ENCODE measurements at places on chromosomes 2 and 18.
A peak's percentile ranks its signal among the peaks of the same experiment; 100 is the strongest.

DNA sequence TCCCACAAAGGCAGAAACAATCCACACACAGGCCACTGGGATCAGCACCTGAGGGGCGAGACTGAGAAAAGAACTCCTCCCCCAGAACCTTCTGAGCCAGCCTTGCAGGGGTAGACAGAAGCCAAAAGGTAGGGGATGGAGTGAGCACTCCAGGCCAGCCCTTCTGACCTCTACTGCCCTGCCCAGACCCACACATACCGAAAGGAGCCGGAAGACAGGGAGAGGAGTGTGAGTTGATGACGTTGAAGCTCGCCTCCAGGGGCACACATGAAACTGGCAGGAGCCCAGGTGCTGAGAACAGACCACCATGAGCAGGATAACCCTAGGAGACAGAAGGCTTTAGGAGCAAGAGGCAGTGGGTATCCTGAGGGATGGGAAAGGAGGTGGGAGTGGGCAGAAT lies 1.8 kb downstream of the SLC23A3 start:
- no peak for DNase-seq

- no peak for DNase-seq
Observed at GRCh38 chr2:176405477-176405876, 136.2 kb downstream of the MTX2 start.

DNA sequence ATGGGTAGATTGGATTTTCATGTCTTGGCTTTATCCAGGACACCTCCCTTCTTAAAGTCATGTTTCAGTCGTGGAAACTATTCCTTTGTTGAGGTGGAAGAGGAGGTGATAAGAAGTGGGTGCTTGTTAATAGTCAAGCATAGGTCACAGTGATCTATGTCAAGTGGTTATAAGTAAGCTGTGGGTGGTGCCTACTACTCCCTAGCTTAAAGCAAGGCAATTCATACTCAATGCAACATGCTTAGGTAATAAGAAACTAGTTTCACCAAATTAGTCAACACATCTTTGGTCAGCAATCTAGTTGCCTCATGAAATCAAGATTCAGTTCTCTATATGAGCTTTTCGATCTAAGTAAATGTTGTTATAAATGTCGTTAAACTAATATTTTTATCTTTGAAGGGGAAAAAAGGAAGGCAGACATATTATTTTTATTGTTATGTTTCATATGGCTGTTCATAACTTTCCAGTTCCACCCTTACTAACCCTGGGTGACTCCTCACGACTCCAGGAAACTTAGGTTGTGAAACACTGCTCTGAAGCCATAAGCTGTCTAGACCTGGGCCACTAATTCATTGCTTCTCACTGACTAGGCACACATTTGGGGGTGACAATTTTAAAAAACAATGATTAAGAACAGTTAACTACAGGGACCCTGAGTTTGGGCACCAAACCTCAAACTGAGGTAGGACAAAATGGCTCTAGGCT lies 5.8 kb upstream of the ABCB11 start:
- no peak for DNase-seq

- no peak for DNase-seq
Observed at GRCh38 chr2:48419884-48420511, 110.0 kb upstream of the STON1 start.

GRCh38 chr2:196131384-196131937 lies 39.9 kb downstream of the STK17B start:
- DNase-seq, result peak; percentile 62

DNA sequence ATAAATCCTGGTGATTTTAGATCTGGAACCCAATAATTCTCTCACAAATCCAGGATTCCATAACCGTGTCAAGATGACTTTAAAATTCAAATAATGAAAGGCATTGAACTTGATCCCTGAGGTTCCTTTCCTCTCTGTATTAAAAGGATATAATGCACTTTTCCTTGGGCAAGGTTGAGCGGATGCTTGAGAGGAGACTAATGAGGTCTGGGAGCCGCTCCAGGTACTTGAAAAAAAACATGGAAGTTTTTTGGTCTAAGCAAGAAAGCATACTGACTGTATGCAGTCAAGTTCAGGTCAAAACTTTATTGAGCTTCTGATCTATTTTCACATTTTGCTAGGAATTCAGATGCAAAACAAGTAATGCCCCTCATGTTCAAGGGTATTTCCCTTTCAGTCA lies 318.5 kb downstream of the RAD51AP2 start:
- no peak for DNase-seq

DNA sequence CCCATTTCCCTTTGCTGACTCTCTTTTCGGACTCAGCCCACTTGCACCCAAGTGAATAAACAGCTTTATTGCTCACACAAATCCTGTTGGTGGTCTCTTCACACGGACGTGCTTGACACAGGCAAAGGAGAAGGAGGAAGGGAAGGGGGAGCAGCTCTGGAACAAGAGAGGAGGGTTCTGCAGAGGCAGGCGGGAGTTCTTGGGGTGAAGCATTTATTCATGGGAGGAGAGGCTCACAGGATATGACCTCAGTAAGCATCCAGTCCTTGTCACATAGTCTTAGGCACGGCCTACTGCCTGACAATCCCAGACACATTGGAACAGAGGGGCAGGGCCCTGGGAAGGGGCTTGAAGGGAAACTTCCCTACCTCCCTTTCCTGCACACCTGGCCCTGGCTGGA lies 171.7 kb upstream of the HS6ST1 start:
- DNase-seq, result no peak

- DNase-seq, result no peak
Observed at GRCh38 chr2:47310801-47311560, 92.0 kb upstream of the MSH2 start.

Data from HEK293T (cell line).